Activated T-cell treated with anti-CD3 and anti-CD28 coated beads for 24 hours (primary cell): ENCODE measurements at places on chromosomes 4 and X.

GRCh38 chr4:185945252-185945651 is 123.7 kb upstream of the TLR3 start:
- DNase-seq = no peak

- no peak for DNase-seq
These were observed 84.5 kb downstream of the WFS1 start for GRCh38 chr4:6354119-6354518.

DNA sequence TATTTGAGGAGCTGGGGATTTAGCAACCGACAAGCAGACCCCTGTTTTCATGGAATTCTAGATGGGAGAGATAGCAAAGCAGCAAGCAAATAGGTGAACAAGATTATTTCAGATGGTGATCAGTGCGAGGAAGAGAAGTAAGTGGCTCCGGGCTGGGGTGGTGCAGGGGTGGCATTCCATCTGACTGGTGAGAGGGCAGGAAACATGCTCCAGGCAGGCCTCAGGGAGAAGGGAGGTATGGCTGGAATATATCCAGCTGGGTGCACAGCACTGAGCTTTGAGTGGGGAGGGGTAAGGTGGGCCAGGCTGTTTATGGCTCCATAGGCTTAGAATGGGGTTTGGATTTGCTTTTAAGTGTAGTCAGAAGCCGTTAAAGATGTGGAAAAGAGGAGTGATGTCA is 21.2 kb downstream of the PTTG2 start:
- no peak for DNase-seq

DNA sequence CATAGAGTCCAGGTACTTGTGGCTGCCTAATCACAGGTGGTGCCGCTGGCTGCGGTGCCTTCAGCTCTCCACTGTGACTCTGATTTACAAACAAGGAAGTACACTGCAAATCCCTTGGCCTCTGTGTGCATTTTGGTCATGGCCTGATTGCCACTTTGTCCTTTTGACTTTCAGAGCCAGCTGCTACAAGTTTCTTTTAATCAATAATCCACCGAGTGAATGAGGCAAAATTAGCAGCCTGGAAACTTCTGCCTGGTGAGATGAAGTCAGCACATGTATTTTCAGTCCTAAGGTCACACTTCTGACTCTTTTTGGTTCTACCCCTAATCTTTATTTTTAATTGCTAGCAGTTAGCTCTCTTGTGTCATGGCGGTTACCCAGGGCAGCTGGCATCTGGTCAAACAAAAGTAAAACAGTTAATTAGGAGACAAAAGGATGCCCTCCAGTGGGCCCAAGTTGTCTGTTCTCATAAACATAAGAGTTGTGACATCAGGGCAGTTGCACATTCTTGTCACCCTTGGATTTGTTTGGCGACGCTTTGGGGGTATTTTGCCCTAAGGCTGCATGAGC is 62.3 kb upstream of the LNX1 start:
- no peak for DNase-seq

- DNase-seq = no peak
These were observed 50.8 kb upstream of the MTMR1 start for GRCh38 chrX:150642423-150642822.

GRCh38 chr4:8554555-8555100 is 25.6 kb upstream of the GPR78 start:
- DNase-seq = no peak

- DNase-seq = no peak
These were observed 467.9 kb downstream of the PCDH11X start for GRCh38 chrX:92247076-92247475.

DNA sequence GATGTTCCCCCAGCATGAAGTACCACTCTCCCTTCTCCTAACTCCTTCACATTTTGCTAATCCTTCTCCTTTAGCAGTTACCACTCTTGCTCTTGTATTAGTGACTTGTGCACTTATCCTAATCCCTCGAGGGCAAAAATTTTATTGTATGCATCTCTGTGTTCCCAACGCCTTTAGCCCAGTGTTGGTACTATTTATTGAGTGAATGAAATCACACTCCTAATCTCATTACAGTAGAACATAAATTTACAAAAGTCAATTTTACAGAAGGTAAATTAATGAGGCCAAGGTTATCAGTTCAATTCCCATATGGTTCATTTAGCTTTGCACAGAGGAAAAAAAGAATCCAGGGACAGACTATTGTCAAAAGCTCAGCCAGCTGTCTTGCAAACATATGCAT is 178.4 kb downstream of the NR3C2 start:
- no peak for DNase-seq
